ENCODE measurements at places on chromosomes 6 and 20.

- DNase-seq, result no peak
Measured at GRCh38 chr20:41716436-41716835, 98.3 kb upstream of the CHD6 start.

GRCh38 chr20:63060057-63060991, 53.6 kb upstream of the BHLHE23 start:
- DNase-seq, result peak; percentile 45

- DNase-seq, result no peak
Measured at GRCh38 chr6:109892451-109893435, 85.4 kb upstream of the GPR6 start.

DNA sequence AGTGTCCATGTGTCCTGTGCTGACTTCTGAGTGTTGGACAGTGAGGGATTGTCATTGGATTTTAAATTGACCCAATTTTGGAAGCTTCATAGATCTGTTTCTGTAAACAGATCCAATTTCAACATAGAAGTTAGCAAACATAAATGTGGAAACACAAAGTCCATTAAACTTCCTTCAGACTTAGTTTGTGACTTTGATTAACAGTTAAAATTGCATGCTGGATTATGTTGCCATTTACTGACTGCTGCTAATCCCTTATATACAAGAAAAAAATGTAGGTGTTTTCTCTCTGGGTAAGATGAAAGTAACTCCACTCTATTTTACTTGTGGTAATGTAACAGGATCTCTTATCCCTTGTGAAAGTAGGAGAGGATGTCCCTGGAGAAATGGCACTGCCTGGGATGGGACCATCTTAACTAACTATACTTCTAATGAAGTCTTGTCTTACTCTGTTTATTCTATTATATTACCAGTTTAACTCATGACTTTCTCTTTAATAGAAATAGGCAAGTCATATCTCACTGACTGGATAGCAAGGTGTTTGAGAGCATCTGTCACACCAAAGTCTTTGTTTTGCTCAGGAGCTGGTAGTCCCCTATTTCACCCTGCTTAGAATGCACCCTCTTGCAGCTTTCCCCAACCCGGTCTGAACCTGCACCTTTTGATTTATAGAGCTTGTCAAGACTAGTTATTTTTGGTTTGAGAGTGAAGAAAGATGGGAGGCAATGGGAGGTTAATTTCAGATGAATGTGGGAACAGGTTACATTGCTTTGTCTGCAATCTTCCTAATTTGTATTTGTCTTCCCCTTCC, 7.2 kb downstream of the TPX2 start:
- DNase-seq, result no peak

- peak; percentile 48 for DNase-seq
Measured at GRCh38 chr6:75268121-75268987, 16.2 kb downstream of the TMEM30A start.
